ENCODE measurements at places on chromosomes 7 and 10. TPM values are rescaled to one million over a fixed set of nuclear protein-coding genes. Genes with fewer than 3 reads are reported as not detected.

MLXIPL gene
- 1.2 TPM for total RNA-seq

SUV39H2 gene
- total RNA-seq, result 27.5 TPM

ANTXRL gene
- total RNA-seq, result 0.29 TPM

NXPH1 gene
- total RNA-seq, result not detected

PTN gene
- not detected for total RNA-seq

Data from A549 treated with CORT108297 at 1 μM for 4 hours (cell line).